ENCODE measurements at places on chromosomes 4 and X.

GRCh38 chr4:110619463-110620247 lies 3.2 kb downstream of the PITX2 start:
- no peak for DNase-seq

GRCh38 chr4:137467537-137467936 lies 64.8 kb downstream of the PCDH18 start:
- no peak for DNase-seq

DNA sequence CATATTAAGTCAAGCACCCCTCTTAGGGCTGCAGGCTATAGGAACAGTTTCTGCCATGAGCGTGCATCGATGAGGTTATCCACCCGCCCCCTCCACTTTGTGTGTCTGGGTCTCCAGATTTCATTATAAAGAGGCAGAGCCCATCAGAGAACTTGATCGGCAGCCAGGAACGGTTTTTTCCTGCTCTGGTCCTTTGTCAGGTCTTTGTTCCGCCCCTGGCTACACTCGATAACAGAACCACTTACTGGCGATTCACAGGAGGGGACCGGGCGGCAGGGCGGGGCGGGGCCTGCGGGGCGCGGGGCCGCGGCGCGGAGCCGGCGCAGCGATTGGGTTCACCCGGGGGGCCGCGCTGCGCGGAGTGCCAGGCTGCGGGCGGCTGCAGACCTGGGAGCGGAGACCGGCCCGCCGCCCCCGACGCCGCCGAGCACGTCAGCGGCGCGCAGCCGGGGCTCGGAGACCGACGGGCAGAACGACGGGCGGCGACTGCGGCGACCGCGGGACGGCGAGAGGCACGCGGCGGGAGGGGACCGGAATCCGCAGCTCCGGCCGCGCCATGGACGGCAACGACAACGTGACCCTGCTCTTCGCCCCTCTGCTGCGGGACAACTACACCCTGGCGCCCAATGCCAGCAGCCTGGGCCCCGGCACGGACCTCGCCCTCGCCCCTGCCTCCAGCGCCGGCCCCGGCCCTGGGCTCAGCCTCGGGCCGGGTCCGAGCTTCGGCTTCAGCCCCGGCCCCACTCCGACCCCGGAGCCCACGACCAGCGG lies at the start of gene SLC10A4:
SLC10A4 (plus strand) TSS at position 338 of the 771 bp plus-strand sequence; CDS start at position 557, 219 bp downstream.
- DNase-seq = no peak

DNA sequence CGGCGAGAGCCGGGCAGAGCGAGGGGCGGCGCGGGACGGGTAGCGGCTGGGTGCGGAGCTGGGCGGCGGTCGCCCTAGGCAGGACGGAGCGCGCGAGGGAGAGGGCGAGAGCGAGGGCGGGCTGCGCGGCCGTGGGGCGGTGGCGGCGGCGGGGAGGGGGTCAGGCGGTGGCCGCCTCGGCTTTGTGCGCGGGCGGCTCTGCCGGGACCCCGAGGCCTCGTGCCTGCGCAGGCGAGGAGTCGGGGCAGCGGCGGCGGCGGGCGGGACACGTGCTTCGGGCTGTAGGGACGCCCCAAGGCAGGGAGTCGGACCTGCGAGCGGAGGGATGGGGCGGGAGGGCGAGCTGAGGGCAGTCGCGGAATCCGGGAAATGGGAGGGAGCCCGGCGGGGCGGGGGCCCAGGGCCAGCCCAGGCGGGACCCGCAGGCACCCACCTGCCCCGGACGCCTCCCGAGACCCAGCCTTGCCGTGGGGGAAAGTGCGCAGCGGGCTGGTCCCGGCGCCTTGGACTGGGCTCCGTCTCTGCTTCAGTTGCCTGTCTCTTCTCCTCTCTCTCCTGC lies 465 bp downstream of the BMPR1B start:
- no peak for DNase-seq

DNA sequence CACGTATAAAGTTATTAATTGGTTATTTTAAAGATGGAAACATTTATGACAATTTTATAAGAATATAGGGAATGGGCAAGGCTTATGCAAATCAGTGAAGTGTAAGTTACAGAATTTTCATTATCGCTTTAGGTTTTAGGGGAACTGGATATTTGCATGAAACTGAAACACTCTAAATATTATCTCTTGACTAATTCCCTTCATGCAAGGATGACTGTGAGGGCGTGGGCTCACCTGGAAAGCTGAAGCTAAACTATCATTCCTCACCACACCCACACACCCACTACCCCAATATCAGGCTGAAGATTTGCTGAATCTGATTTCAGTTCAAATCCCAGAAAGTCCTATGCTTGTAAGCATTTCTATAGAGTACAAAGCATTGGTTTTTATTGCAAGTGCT lies 81.7 kb upstream of the ARHGAP24 start:
- DNase-seq = no peak

GRCh38 chr4:38868059-38868960 lies 704 bp downstream of the FAM114A1 start:
- DNase-seq = no peak

DNA sequence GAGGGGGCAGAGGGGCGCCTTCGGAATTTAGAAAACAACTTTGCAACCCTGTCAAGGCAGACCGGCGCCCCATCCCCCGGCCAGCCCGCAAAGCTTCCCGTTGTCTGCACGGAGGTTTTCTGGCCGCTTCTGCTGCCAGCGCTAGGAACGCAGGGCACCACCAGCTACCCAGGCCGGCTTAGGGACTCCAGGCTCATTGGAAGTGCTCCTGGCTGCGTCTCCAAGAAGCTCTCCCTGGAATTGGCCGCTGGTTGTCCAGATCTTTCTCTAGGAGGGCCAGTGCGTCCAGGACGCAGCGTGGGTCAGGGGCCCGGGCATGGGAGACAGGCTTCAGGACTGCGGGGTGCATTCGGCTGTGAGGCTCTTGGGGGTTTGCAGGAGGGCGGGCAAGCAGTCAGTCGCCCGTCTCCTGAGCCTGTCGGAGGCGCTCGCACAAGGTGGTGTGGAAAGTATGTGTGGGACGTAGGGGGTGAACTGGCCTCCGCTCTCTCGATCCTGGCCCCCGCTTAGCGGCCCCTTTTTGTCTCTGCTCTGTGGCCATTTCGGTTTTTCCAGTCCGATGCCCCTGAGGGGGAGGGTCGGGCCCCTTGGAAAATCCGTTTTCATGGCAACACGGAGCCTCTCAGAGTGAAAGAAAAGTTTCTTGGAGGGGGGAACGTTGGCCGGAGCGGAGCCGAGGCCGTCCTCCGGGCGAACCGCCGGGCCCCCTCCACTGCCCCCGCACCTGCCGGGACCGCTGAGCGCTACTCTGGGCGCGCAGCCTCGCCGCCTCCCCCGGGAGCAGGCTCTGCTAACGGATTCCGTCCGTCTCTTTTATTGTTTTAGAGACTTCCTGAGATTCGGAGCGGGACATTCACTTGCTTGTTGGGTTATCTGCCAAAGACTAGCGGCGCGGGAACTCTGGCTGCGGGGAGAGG lies 810 bp upstream of the SOX3 start:
- no peak for DNase-seq

DNA sequence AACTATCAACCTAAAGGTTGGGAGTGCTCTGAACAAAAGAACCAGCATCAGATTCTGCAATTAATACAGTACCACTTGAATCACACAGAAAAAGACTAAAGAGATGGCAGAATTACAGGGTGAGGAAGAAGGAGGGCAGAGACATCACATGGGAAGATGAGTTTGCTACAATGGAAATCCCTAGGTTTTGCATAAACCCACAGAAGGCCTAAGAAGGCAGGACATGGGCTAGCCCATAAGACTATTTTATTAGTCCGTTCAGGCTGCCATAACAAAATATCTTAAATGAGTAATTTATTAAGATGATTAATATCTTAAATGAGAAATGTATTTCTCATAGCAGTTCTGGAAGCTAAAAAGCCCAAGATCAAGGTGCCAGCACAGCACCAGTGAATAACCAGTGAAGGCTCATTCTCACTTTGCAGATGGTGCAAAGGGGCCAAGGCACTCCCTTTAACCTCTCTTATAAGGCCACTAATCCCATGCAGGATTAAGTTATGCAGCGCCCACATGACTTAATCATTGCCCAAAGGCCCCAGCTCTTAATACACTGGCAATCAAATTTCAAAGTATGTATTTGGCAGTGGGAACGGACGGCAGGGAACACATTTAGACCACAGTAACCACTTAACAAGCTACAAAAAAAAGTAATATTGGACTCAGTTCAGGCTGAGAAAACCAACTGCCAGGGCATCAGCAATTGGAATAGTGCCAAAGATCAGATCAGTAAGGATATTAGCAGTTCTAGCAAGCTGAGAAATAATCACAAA lies 47.6 kb upstream of the NEUROG2 start:
- no peak for DNase-seq

DNA sequence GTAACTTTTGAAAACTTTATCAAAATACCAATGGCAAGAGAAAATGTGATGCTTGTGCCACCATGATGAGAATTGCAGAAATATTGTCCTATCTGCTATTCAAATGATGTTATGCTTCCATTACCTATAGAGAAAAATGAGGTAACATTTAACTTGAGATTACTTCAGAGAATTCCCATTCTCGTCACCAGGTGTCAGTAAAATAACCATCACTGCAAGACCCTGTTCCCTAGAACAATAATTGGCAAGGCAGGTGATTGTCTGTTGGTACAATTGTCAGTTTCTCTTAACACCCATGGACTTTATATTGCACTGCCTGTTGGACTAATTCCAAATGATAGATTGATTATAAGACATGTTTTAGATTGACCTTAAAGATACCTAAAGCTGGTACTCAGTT lies 179.9 kb downstream of the GABRG1 start:
- DNase-seq = no peak

DNA sequence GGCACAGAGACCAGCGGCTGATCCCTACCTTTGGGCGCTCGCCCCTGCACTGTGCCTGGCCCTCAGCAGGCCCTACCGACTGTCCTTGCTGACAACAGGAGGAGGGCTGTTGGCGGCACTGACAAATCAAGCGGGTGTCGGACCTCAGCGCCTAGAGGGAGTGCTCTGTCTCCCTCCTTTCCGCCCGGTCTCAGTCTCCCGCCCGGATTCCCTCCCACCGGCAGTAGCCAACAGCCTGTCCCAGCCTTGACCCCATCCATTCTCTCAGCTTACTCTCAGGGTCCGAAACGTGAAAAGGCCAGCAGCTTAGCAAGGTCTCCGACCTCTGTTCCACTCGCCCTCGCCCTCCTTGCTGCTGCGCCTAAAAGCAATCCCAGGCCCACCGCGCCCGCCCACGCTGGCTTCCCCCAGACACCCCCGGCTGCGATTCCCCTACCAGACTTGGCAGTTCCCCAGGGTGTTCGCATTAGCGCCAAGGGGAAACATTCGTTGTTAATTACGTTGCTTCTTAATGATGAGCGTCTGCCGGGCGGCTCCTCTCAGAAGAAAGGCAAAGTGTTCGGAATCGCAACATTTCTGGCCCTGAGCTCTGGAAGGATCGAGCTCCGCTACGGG lies 96.2 kb downstream of the SOWAHB start:
- DNase-seq = no peak

- DNase-seq = no peak
Observed at GRCh38 chr4:144716778-144717177, 70.8 kb downstream of the HHIP start.

DNA sequence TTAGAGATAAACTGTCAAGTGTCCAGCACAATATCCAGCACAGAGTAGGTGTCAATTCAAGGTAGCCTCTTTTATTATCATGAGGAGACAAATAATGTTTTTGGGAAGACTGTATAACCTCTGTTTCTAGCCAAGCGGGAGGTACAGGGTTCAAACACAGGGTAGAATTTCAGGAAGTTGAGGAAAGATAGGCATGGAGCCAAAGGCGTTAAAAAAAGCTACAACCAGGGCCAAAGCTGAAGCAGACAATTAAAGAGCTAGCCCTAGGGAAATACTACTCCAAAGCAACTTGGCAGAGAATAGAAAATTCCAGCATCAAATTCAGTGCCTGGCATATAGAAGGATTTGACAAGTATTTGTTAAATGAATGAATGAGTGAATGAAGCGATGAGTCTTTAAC lies 40.0 kb upstream of the CASK start:
- no peak for DNase-seq
